ENCODE measurements at places on chromosomes 7 and 10. TPM values are rescaled to one million over a fixed set of nuclear protein-coding genes. Genes with fewer than 3 reads are reported as not detected.

REEP3 gene
- 13.2 TPM for total RNA-seq

BEND7 gene
- 6.7 TPM for total RNA-seq

ST7 gene
- 21.9 TPM for total RNA-seq

SLC29A4 gene
- total RNA-seq, result 0.37 TPM

TUBAL3 gene
- not detected for total RNA-seq

CLDN15 gene
- 6.2 TPM for total RNA-seq

TRIM74 gene
- total RNA-seq, result not detected

ITGB1 gene
- 361 TPM for total RNA-seq

DENND2A gene
- total RNA-seq, result 8.3 TPM

KCNH2 gene
- not detected for total RNA-seq

CYP2C9 gene
- total RNA-seq, result not detected

IPMK gene
- total RNA-seq, result 1.9 TPM

POT1 gene
- total RNA-seq, result 22.3 TPM

KEL gene
- 0.45 TPM for total RNA-seq

OPN4 gene
- total RNA-seq, result not detected

KCNIP2 gene
- 0.45 TPM for total RNA-seq

PHYHIPL gene
- total RNA-seq, result not detected

TMEM229A gene
- not detected for total RNA-seq

FASTK gene
- total RNA-seq, result 94.2 TPM

KLF14 gene
- 0.45 TPM for total RNA-seq

SEC61A2 gene
- 5.4 TPM for total RNA-seq

AFAP1L2 gene
- 10.6 TPM for total RNA-seq

TMEM106B gene
- total RNA-seq, result 24.7 TPM

AQP1 gene
- total RNA-seq, result 1.2 TPM

TLX1 gene
- not detected for total RNA-seq

PDE6C gene
- not detected for total RNA-seq

KNDC1 gene
- 0.19 TPM for total RNA-seq

DNAJB6 gene
- total RNA-seq, result 223 TPM

FAM3C gene
- 114 TPM for total RNA-seq

OR2A12 gene
- not detected for total RNA-seq

FAM24B gene
- 8.2 TPM for total RNA-seq

TAS2R41 gene
- total RNA-seq, result not detected

TSPAN33 gene
- total RNA-seq, result 3.7 TPM

STK31 gene
- 0.29 TPM for total RNA-seq

TASOR2 gene
- 87.7 TPM for total RNA-seq

ADCK2 gene
- 36.0 TPM for total RNA-seq

ADK gene
- 30.7 TPM for total RNA-seq

PCBD1 gene
- 28.9 TPM for total RNA-seq

BAMBI gene
- total RNA-seq, result 65.3 TPM

ZNF365 gene
- total RNA-seq, result 3.3 TPM

HSPA12A gene
- total RNA-seq, result 2.0 TPM

FAS gene
- 7.3 TPM for total RNA-seq

NPC1L1 gene
- 0.03 TPM for total RNA-seq

RPP38 gene
- 14.0 TPM for total RNA-seq

NUTM2A gene
- total RNA-seq, result 0.45 TPM

IDE gene
- total RNA-seq, result 15.1 TPM

ZNF239 gene
- total RNA-seq, result 1.7 TPM

Measured in A375 (cell line).